ENCODE measurements at places on chromosomes 4 and X.

GRCh38 chrX:9378980-9379696 is 85.7 kb upstream of the TBL1X start:
- DNase-seq = no peak

GRCh38 chrX:79270401-79270800 is 96.7 kb downstream of the ITM2A start:
- peak; percentile 59 for DNase-seq

GRCh38 chr4:90970021-90970420 is 842.8 kb downstream of the CCSER1 start:
- no peak for DNase-seq

- DNase-seq = no peak
Observed at GRCh38 chr4:87410679-87411078, 11.7 kb upstream of the NUDT9 start.

DNA sequence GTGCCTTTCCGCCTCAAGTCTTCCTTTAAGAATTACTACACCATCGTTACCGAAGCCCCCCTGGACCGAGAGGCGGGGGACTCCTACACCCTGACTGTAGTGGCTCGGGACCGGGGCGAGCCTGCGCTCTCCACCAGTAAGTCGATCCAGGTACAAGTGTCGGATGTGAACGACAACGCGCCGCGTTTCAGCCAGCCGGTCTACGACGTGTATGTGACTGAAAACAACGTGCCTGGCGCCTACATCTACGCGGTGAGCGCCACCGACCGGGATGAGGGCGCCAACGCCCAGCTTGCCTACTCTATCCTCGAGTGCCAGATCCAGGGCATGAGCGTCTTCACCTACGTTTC is 2.2 kb downstream of the PCDH10 start:
- no peak for DNase-seq

GRCh38 chr4:62898115-62898514 is 1511.1 kb downstream of the TECRL start:
- no peak for DNase-seq

GRCh38 chr4:87274803-87275202 is 47.9 kb downstream of the HSD17B13 start:
- no peak for DNase-seq

DNA sequence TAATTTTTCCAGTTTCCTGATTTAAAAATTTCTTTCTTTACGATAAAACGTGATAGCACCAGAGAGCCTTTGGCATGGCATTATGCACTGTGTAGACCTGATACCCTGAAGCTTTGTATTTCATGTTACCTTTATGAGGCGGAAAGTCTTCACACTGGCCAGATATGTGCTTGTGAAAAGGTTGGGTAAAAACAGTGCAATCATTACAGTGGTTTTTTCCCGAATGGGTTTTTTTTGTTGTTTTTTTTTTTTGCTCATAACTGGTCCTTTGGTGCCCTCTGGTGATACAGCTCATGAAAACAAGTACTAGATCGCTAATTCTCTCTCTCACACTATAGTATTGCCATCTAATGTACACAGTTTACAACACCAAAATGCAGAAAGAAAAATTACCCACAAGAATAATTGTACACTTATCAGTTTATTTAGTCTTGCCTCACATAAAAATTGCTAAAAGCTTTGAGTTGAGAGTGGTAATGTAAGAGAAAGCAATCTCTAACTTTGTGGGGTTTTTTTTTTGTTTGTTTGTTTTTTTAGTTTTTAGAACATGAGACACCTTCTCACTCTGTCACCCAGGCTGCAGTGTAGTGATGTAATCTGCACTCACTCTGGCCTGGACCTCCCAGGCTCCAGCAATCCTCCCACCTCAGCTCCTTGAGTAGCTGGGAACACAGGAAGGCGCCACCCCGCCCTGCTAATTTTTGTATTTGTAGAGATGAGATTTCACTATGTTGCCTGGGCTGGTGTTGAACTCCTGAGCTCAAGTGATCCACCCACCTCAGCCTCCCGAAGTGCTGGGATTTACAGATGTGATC is 21.3 kb downstream of the SPCS3 start:
- DNase-seq = no peak

- DNase-seq = no peak
Observed at GRCh38 chrX:74536152-74536831, 78.1 kb downstream of the RLIM start.

GRCh38 chrX:9558615-9559014 is 93.8 kb downstream of the TBL1X start:
- DNase-seq = no peak

GRCh38 chrX:1767026-1767425 is 152.2 kb downstream of the ASMT start:
- DNase-seq = no peak

GRCh38 chr4:109557433-109557832 is 2.6 kb upstream of the MCUB start:
- DNase-seq = no peak

GRCh38 chr4:93831716-93832496 is 3.4 kb downstream of the ATOH1 start:
- no peak for DNase-seq

- DNase-seq = no peak
Observed at GRCh38 chrX:50180073-50180940, 20.5 kb downstream of the AKAP4 start.

- no peak for DNase-seq
Observed at GRCh38 chr4:100130491-100130890, 59.8 kb downstream of the DDIT4L start.

DNA sequence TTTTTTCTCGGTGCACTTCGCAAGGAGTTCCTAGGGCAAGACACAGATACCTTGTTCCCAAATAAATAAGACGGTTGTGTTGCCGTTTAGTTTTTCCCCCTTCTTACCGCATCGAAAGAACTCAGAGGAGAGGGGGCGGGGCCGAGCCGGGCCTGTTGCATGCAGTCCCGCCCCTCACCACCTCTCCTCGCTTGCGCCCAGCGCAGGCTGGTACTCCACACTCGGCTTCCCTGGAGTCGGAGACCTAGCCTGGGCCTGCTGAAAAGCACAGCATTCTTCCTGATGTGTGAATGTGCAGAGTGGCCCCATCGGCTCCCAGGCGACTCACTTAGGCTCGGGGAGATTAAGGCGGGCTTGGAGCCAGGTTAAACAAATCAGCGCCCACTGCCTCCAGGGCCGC is 26.1 kb upstream of the VMA21 start:
- no peak for DNase-seq

- DNase-seq = no peak
Observed at GRCh38 chrX:68659786-68660185, 12.3 kb downstream of the STARD8 start.

DNA sequence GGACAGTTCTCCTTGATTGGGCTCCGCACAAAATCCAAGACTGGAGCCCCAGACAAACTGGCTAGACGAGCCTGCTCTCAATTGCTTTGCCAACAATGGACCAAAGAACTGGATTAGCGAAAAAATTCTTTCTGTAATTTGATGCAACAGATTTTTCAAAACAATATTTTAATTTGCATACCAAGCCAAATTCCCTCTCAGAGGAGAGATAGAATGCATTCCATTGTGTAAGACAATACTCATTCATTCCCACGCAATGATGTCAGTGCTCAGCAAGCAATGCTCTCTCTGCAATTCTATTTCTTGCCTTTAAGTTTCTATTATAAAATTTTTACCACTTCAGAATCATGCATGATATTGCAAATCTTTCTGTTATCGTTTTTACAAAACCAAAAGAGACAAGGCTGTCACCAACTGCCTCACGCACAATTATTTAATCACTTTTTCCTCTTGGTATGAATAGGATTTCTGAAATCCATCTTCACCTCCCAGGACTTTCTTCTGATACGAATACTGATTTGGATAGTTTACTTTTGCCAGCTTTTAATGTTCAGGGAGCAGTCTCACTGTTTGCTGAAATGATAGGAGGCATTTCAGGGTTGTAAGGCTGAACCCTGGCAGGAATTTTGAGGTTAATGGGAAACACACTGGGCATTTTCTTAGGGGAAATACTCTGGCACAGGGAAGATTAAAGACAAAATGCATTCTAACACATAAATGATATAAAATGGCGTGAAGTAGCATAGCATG is 46.1 kb upstream of the HCCS start:
- no peak for DNase-seq

- no peak for DNase-seq
Observed at GRCh38 chrX:129092242-129092641, 431.0 kb downstream of the SMARCA1 start.

DNA sequence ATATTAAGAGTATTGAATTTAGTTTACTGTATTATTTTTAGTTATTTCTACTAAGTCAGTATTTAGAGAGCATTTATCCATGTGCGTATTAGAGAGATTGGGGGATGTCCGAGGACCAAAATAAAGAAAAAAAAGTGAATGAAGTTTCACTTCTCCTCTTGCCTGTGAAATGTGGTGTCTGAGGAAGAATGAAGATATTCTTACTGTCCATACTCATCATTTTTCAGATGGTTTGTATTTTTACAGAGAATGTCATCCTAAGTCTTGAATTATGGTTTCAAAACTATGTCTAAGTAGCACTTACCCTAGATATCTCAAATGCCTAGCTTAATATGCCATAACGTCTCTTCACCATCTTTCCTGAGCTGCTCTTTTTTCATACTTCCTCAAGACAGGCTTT is 854.3 kb downstream of the C4orf33 start:
- DNase-seq = no peak

DNA sequence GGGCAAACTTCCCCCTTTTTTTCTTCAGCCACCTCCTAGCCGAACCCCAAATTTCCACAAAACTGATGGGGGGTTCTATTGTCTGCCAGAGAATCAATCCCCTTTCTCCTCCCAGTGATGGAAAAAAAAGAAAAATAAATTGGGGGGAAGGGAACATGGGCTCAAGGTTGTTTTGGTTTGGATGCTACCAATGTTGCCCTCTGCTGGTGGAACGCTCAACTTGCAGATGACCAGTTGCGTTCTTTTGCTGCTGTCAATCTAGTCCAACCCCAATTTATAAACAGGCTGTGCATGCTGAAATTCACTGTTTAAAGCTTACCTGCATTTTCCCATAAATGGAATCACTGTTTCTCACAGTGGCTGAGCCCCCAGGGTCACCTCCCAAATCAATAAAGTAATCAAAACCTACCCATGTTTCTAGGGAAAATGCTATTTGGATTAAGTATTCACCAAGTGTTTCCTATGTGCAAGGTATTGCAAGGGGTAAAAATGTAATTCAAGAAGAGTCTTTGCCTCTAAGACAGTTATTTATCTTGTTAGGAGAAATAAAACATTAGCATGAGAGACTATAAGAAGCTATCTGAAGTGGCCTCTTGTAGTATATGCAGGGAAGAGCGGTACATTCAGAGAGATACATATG is 116.7 kb upstream of the TMEM164 start:
- DNase-seq = peak; percentile 32

GRCh38 chrX:134713618-134714107 is 55.4 kb upstream of the PLAC1 start:
- no peak for DNase-seq

DNA sequence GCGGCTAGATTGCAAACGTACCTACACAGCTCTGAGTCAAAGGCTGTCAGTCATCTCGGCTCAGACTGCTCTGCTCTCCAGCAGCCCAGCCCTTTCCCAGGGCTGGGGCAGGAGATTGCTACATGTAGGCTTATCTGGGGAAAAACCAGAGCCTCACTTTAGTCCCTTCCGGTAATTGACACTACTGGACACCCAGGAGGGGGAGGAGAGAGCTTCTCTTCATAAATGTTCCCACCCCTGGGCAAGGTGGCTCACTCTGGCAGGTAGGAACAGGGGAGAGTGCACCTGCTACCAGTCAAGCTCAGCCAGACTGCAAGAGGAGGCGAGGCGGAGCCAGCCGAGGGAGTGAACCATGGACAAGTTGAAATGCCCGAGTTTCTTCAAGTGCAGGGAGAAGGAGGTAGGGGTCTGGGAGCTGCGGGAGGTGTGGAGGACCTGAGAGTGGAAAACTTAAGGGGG is at the start of gene SLC6A14:
SLC6A14 (plus strand) TSS at position 249 of the 459 bp plus-strand sequence; CDS start at position 353, 104 bp downstream.
- no peak for DNase-seq

DNA sequence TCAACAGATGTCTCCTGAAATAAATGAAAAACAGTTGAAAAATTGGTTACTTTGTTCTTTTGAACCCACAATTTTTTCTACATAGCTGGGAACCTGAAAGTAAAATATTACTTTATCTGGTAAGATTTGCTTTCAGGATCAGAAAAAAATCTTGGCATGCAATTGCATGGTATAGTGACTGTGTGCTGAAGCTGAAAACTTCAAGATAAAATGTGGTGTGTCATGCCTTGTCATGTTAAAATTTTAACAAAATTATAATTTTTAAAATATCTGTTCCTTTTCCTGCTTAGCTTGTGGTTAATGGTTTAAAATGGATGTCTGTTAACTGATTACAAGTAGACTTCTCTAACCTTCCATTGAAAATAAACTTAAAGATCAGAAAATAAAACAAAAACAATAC is 904.8 kb downstream of the PDHA2 start:
- DNase-seq = no peak

DNA sequence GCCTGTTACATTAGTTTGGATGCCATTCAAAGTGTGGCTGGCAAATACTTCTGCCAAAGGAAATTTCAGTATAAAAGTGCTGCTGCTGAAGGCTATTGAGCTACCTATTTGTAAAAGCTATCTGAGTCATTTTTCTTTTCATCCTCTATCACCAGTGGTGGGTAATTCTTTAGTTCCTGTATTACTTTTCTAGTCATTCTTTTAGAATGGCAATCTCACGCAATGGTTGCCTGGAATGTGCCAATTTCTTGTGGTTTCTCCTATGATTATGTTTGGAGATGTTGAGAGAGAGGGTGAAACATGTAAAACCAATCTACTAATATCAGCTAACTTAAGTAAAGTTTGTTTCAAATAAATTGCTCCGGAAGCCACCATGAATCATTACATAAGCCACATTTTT is 685.0 kb downstream of the RAPGEF2 start:
- no peak for DNase-seq

DNA sequence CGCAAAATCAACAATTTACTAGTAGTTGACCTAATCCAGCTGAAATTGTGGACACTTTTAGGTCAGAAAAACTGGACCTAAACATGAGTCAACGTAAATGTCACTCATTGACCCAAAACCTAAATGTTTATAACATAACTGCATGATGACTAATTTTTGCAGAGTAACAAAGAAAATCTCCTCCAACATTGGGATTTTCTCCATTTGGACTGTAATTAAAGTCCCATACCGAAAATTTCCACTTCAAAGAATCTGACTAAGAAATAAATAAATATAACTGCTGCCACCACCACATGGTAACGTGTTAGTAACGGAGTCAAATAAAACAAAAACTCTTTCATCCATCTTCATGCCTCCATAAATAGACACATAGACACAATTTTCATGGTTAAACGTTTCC is 1.9 kb downstream of the ADGRA3 start:
- DNase-seq = no peak

DNA sequence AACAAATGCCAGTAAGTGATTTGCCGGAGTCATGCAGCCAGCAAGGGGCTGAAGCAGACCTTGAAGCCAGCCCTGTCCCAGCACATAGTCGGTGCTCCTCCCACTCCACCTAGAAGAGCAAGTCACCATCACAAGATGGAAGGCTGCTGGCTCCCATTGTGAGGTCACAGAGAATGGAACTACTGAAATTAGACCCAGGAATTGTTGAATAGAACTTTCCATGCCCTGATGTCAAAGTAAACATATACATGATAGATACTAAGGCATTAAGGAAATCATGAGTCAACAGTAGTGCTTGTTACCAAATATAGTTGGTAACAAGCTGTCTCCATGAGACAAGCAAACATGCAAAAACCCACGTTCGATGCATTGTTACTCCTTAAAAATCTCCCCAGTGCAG is 177.1 kb upstream of the MID1 start:
- no peak for DNase-seq

All from T-helper 1 cell (primary cell).